Suprapubic skin (tissue), 4 donors: ENCODE measurements at places on chromosomes 3 and 15. TPM values are rescaled to one million over a fixed set of nuclear protein-coding genes. Genes with fewer than 3 reads are reported as not detected.

Gene SLC9C1
- not detected for total RNA-seq

Gene IL17RB
- total RNA-seq, result 1.9 TPM

- DNase-seq, result no peak
Measured at GRCh38 chr3:172341482-172342059, 106.7 kb downstream of the GHSR start.

- no peak for DNase-seq
Measured at GRCh38 chr3:32989171-32989570, 37.7 kb downstream of the CCR4 start.

- DNase-seq, result no peak
Measured at GRCh38 chr15:66937588-66937987, 127.8 kb upstream of the SMAD3 start.

GRCh38 chr15:94670438-94671034 is 439.2 kb downstream of the MCTP2 start:
- no peak for DNase-seq

GRCh38 chr3:31572236-31573004 is 39.7 kb downstream of the STT3B start:
- DNase-seq, result no peak

GRCh38 chr3:71582612-71583565 is 639 bp downstream of the FOXP1 start:
- peak; percentile 91 for DNase-seq

DNA sequence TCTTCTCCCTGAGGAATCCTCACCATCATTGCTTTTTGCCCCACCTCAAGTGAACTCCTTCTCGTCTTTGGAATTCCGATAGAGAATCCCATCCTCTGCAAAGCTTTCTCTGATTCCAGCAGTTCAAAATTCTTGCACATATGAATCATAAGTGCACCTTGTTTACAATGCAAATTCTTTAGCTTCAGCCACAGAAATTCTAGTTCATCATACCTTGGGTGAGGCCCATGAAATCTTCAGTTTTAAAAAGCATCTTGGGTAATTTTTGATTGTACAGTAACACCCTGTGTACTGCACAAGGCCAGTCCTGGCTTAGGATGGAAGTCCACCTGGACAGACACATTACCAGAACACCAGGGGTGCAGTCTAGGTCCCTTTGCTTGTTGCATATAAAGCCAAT is 30.8 kb downstream of the MDFIC2 start:
- no peak for DNase-seq

GRCh38 chr3:77685713-77686112 is 645.8 kb downstream of the ROBO2 start:
- no peak for DNase-seq
